ENCODE measurements at places on chromosomes 13 and 19.

- no peak for DNase-seq
Observed at GRCh38 chr13:34435338-34435737, 506.7 kb upstream of the NBEA start.

DNA sequence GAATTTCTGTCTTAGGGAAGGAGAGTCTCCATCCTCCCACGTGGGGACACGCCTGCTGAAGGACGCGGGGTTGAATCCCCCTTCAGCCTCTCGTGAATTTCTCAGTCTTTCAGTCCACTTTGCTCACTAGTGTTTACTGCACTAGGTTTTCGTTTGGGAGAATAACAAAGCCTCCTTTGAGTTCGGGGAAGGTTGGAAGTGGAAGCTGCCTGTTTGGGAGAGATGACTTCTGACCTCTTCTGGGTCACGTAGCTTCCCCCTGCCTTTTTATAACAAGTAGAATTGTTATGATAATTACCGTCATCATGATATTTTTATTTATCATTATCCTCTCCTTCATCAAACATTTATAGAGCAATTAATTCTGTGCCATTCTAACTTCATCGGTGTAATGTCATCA, 60.7 kb downstream of the ATP11A start:
- DNase-seq = no peak

- no peak for DNase-seq
Observed at GRCh38 chr13:36431204-36432105, 840 bp upstream of the CCNA1 start.

- DNase-seq = no peak
Observed at GRCh38 chr19:43148233-43148632, 38.1 kb downstream of the PSG5 start.

DNA sequence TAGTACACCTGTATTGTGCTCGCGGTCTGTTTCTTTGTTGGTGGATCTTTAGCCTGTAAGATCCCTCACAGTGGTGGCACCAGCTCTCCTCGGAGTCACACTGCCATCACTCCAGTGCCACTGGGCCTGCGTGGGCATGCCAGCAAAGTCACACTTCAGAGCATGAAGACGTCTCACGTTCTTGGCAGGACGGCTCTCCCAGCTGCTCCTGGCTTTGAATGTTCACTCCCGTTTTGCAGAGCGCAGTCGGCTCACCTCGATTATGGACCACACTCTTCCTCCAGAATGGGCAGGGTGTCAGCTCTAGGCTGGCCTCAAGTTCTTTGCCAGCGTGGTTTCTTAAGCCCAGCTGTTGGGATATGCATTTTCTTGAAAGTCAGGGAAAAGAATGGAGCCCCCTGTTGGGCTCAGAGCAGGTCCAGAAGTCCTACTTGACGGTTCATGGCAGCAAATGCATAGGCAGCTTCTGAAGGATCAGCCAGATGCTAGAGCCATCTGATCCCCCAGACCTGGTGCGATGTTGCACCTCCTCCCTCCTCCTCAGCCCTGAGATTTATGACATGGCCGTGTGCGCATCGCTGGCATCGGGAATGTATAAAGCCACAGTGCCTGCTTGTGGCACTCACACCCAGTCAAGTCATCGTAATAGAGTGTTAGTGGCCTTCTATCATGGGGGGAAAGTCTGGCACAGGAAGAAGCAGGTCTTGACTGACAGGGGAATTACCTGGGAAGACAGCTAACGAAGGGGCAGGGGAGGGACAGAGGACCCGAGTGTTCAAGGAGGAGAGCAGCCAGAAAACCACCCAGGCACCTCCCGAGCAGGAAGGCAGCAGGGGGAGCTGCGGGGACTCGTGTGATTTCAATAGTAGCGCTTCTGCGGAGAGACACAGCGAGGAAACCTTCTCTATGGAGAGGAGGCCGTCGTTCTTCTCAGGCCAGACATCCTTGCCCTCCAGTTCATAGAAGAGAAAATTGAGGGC, 40.2 kb upstream of the NPAS1 start:
- DNase-seq = no peak

GRCh38 chr13:80037505-80037888, 303.4 kb downstream of the SPRY2 start:
- DNase-seq = no peak

- DNase-seq = peak; percentile 4
Observed at GRCh38 chr19:47309608-47310007, at the start of gene C5AR1. Gene C5AR1, plus strand, starts transcription at chr19:47309861. Its CDS starts 35 bp downstream, at chr19:47309896.

DNA sequence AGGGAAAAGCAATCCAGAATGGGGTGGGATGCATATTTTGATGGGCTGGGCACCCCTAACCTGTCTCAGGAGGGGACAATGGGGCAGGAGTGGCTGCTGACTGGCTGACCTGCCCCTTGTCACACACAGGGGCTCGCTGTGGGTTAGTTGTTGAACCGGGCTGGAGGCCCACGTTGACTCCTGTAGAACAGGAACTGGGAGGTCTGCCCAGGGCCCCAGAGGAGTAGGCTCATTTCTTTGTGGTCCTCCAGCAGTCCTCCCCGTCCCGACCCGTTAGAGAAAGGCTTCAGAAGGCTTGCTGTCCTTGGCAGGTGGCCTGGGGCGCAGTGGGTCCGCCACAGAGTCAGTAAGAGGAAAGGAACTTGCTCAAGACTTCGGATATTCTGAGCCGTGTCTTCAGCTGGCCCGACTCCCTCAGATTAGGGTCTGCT, 70.1 kb downstream of the COL4A1 start:
- no peak for DNase-seq

DNA sequence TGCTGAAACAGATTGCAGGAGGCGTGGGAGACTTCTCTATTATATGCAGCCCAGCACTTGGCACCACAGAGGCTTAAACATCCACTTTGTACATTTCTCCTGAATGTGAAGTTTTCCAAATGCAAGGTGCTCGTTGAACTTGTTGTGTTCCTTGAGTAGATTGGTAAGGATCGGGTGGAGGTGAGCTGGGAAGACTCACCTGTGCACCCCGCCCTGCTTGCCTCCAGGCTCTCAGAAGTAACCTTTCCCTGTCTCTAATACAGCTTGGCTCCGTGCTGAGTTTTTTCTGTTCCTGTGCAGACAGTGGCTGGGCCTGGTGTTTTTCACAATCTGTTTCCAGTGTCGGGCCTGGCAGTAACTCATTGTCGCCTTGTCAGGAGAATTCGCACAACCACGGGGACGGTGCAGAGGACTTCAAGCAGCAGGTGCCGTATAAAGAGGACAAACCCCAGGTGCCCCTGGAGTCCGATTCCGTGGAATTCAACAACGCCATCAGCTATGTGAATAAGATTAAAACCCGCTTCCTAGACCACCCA, 12.3 kb downstream of the SIN3B start:
- no peak for DNase-seq

DNA sequence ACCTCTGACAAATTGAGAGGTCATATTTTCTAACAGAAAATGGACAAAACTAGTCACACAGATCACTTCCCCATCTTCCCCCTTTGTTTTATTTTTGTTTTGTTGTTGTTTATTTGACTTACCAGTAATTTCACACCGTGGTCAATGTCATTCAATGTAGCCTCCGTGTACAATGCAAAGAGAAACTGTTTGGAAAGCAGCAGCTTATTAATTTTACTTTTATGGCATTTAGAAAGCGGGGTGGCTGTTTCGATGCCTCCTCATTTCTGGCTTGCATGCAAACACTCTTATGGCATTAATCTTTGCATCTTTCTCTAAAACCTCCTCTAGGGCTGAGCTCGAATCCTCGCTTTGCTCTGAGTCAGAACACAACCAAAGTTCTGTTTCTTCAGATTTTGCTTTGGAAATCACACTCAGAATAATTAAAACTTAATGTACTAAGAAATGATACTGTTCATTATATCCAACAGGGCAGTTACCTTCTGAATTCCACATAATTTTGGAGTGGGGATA, 77.0 kb downstream of the ZNF536 start:
- DNase-seq = no peak

- no peak for DNase-seq
Observed at GRCh38 chr13:105031306-105031705, 1504.2 kb downstream of the EFNB2 start.

GRCh38 chr19:16942583-16942982, 53.8 kb downstream of the F2RL3 start:
- no peak for DNase-seq

DNA sequence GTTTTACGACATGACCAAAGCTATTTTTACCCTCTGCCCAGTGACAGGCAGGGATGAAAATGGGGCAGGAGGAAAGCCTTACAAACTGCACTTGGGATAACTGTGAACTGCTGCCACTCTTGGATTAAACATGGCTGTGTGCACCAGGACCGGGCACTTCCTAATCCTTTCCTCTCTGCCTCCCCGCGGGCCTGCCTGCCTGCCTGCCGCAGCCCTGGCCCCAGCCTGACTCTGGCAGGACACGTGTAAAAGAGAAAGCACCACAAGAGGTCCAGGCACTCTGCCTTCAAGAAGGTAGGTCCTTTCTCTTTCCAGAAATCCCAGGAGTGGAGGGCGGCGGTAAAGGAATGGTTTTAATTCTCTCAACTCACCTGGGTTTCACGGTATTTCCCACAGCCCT, 4.8 kb downstream of the TSHZ3 start:
- DNase-seq = no peak

GRCh38 chr19:13053761-13054625, 48.7 kb downstream of the LYL1 start:
- peak; percentile 53 for DNase-seq

DNA sequence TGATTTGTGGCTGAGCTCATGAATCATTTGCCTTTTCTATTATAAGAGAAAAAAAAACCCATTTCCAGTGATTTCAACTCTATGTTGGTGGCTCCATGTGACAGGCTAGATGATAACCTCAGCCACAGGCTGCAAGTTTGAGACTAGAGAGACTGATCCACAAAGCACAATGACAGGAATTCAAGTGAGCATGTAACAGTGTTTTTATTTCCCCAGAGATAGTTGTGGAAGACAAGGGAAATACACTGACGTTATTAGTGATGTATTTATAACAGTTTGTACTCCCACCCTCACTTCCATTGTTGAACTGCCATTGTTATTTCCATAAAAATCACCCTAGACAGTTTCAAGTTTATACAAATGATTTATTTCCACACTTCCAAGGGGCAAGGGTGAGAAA, 27.9 kb upstream of the EDNRB start:
- DNase-seq = no peak

DNA sequence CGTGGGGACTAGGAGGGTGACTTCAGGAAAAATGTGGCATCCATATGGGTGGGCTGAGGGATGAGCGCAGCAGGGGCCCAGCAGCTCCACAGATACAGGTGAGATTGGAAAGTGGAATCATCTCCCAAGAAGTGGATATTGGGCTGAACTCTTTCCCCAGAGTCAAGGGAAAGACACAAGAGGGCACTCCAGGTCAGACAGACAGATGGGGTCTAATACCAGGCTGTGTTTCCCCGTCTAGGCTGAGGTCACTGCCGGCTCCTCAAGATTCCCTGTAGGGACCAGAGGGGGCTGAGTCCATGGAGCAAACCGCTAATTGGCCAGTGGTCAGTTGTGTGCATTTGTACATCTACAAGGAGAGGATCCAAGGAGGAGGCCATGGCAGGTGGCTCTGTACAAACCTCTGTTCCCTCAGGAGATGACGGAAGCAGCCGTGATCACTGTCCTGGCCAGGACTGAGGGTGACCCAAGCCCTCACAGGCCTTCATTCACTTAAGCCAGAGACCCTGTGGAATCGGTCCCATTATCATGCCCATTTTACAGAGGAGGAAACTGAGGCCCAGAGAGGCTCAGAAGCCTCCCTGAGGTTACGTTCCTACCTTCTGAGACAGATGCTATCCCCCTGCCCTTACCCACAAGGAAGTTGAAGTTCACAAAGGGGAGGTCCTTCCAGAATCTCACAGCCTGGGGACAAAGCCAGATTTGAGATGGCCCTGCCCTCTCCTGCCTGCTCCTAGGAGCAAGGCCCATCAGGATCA, 14.9 kb upstream of the IGLON5 start:
- DNase-seq = no peak

GRCh38 chr19:17450264-17451075, 2.0 kb upstream of the TMEM221 start:
- DNase-seq = no peak

DNA sequence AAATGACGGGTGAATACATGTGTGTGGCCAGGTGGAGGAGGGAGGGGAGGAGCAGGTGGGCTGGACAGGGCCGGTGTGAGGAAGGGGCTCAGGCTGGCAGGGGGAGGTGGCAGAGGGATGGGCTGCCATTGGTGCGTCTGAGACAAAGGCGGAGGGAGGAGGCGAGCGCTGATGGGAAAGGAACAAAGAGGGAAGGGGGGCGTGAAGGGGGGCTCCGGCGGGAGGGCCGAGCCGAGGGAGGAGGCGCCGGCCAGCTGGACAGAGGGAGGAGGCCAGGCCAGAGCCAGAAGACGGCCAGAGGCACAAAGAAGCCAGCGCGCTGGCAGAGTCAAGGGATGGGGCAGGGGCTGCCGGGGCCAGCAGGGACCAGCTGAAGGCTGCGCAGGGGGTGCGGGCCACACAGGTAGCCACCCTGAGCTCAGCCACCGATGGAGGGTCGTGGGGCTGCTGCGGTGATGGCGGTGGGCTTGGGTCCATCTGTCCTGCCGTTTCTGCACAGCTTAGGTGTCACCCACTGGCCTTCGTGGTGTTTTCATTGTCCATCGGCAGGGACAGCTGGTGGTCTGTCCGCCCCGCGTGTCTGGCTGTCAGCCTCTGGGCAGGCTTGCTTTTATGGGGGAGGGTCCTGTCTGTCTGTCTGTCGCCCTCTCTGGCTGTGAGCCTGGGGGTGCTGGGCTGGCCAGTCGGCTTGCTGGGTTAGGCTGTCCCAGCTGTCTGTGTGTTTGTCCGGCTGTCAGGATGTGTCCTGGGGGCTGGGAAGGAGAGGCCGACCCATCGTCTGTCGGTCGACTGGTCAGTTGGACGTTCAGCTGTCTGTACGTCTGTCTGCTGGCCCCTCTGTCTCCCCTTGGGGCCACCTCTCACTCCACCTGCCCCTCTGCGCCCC, 2.2 kb downstream of the APC2 start:
- DNase-seq = peak; percentile 19

GRCh38 chr13:24606486-24607170, 73.6 kb upstream of the ATP12A start:
- DNase-seq = no peak

- no peak for DNase-seq
Observed at GRCh38 chr19:19657397-19657783, 6.1 kb downstream of the ATP13A1 start.

- DNase-seq = no peak
Observed at GRCh38 chr19:27805848-27806247, 1407.1 kb downstream of the UQCRFS1 start.

- no peak for DNase-seq
Observed at GRCh38 chr13:33684874-33685273, 133.1 kb upstream of the RFC3 start.

GRCh38 chr19:17985037-17985818, 18.3 kb downstream of the KCNN1 start:
- DNase-seq = no peak

GRCh38 chr19:50658441-50659317, 9.4 kb downstream of the C19orf81 start:
- DNase-seq = peak; percentile 36

- no peak for DNase-seq
Observed at GRCh38 chr13:32823597-32823996, 192.6 kb upstream of the KL start.

GRCh38 chr19:4124638-4125037, 716 bp upstream of the MAP2K2 start:
- no peak for DNase-seq

GRCh38 chr19:48606463-48607358, at the start of gene SPACA4:
Gene SPACA4, plus strand, starts transcription at chr19:48606742. Its CDS starts 237 bp downstream, at chr19:48606979.
- DNase-seq = no peak

Measured in nucleus accumbens (tissue), 56 donors.